ENCODE measurements at places on chromosomes 6 and 20.
A peak's percentile ranks its signal among the peaks of the same experiment; 100 is the strongest.

GRCh38 chr20:48995589-48995988, 50.5 kb upstream of the CSE1L start:
- DNase-seq, result no peak

DNA sequence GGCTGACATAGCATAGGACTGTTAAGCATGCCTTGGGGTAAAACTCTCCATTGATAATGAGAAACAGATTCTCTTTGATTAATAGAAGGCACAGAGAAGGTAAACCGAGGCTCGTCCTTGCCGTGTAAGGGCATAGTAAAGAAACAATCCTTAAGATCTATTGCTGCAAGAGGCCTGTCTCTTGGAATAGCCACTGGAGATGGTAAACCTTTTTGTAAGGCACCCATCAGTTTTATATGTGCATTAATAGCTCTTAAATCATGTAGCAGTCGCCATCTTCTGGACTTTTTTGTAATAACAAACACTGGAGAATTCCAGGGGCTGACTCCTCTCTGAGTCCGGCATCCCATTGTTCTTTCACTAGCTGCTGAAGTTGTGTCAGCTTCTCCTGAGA, 8.4 kb upstream of the ABHD12 start:
- DNase-seq, result no peak

DNA sequence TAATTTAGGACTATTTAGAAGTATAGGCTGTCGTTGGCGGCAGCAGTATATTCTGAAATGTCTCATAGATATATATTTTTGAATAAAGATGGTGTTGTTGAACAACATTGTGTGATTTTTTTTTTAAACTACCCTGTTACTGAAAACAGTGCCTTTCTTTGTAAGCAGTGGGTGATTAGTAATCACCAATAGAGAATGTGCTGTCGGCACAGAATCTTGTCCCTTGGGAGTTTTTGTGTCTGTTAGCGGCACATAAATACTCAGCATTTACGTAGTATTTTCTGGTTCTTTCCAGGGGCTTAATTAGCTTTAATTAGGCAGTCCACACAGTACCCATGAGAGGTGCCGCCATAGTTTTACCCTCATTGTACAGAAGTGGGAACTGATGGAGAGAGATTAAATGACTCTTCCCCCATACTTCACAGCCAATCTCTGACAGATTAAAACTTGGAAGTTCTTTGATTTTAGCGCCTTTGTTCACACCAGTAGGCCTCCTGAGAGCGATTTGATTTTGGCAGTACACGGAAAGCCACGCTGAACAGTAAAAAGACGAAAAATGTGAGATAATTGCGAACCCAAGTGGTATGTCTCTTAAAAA, 58.8 kb downstream of the RPRD1B start:
- DNase-seq, result no peak

- no peak for DNase-seq
Observed at GRCh38 chr6:14294270-14294951, 176.8 kb downstream of the CD83 start.

DNA sequence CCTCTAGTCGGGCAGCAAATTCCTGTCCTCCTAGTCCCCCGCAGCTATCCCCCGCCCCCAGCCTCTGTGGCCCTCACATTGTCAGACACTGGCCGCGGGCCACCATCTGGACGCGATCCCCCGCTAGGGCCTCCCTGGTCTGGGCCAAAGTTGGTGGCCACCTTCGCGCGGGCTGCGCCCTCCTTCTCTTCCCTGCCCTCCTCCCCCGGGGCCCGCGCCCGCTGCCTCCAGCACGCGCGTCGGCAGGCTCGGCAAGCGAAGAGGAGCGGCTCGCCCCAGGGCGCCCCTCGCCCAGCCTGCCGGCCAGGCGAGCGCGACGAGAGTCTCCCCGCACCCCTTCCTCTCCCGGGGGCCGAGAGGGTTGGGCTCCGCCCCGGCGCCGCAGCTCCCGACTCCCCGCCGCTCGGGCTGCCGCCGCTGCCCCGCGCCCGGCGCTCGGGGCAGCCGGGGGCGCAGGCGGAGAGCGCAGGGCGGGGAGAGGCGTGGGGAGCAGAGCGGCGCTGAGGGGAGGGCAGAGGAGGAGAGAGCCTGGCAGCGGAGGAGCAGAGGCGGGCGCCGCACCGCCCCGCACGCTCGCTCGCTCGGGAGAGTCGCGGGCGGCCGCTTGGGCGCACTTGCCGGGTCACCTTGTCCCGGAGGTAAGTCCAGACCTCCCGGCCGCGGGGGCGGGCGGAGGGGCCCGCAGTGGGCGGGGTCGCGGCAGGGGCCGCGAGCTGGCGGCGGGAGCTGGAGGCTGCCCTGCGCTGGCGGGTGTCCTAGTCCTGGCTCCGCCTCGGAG, at the start of gene SYNDIG1:
SYNDIG1 (plus strand) TSS at position 514 of the 778 bp plus-strand sequence. CDS start 73,469 bp downstream, outside the sequence.
- DNase-seq, result no peak

DNA sequence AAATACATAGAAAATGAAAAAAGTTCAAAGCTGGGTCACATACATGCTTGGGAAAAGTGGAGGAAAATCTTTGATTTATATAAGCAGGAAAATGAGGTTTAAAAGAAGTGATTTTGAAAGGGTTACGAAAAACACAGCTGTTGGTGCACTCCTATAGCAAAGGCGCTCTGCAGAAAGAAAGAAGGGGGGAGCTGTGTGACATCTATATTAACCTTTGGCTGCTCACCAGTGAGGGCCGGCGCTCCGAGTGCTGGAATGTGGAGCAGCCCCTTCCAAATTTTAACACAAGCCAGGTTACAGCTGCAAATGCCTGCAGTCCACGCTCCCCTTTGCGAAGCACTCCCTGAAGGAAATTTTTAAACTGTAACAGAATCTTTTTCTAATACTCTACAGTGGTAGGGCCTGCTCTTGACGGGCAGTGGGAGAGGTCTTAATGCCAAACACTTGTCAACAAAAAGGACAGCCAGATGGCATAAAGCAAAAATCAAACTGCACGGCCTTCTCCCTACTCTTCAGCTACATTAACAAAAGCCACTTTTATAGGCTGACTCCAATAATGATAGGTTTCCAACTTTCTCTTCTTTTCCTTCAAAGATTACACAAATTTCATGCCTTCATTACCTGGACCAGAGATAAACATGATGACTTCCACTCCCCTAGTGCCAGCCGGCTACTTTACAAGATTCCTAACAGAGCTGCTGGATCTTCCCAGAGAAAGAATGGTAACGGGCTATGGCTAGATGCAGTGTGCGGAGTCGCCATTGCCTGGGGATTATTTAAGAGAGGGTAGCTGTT, 4.8 kb downstream of the BMP7 start:
- DNase-seq, result no peak

- no peak for DNase-seq
Observed at GRCh38 chr20:60123096-60123495, 164.9 kb downstream of the CDH26 start.

- DNase-seq, result no peak
Observed at GRCh38 chr6:49730251-49730650, 13.9 kb downstream of the CRISP3 start.

DNA sequence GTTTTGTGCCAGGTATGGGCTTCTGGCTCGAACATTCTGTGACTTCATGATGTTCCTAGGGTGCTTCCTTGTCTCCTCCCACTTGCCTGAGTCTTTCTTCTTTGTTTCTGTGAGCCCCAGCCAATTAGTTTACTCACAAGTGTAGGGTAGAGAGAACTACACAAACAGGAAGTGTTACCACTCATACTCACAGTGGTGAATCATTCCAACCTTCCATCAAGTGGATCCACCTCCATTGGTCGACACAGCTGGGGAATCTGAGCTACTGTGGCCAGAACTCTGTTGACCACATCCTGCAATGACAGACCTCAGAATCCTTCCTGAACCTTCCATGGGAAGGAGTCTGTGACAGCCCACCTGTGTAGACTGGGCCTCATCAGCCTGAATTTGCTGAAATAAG, 76.8 kb downstream of the UNC5CL start:
- no peak for DNase-seq

GRCh38 chr20:44495257-44495656, 19.6 kb downstream of the TTPAL start:
- no peak for DNase-seq

- no peak for DNase-seq
Observed at GRCh38 chr20:1420066-1420465, 27.2 kb upstream of the FKBP1A start.

GRCh38 chr20:63100926-63101699, 94.3 kb upstream of the BHLHE23 start:
- DNase-seq, result no peak

GRCh38 chr20:48740712-48741111, 87.1 kb downstream of the PREX1 start:
- no peak for DNase-seq

- DNase-seq, result no peak
Observed at GRCh38 chr6:14626556-14626955, 509.0 kb downstream of the CD83 start.

GRCh38 chr20:35171753-35172433, at the start of gene PROCR:
TSS of gene PROCR (plus strand) at chr20:35172072. CDS start at chr20:35172155, 83 bp downstream.
- DNase-seq, result peak; percentile 65

DNA sequence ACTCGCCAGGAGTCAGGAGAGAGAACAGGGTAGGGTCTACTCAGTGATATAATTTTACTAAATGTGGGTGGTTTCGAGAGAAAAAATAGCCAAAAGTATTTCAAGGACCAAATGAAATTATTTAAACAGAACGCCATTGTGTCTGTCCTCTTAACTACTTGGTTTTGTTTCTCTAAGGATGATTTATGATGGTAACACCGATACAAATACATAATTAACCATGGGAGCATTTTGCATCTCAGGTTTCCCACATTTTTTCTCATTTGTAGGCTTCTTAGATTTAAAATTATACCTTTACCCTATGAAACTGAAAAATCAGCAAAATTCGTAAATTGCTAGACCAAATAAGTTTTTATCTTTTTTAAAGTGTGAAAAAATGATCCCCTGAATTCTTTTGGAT, 188.2 kb downstream of the ZFP64 start:
- DNase-seq, result no peak

- DNase-seq, result no peak
Observed at GRCh38 chr6:84687431-84687830, 77.0 kb downstream of the TBX18 start.

- no peak for DNase-seq
Observed at GRCh38 chr6:894274-894673, 201.3 kb upstream of the EXOC2 start.

DNA sequence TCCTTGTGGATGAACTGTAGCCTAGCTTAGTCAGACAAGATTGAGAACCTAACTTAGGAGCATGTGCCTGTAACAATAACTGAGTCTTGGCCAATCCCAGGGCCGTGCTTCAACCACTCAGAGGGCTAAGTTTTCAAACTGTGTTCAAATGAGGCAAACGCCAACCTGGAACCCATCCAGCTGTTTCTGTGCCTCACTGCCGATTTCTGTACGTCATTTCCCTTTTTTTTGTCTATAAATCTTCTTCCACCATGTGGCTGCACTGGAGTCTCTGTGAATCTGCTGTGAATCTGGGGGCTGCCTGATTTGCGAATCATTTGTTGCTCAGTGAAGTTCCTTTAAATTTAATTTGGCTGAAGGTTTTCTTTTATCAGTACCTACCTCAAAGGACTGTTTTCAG, 115.0 kb upstream of the CHD6 start:
- DNase-seq, result no peak

- DNase-seq, result no peak
Observed at GRCh38 chr6:125571207-125571755, 178.2 kb upstream of the HEY2 start.

GRCh38 chr20:50611128-50611810, 80.1 kb downstream of the RIPOR3 start:
- no peak for DNase-seq

GRCh38 chr6:36688063-36688738, 9.4 kb upstream of the RAB44 start:
- DNase-seq, result no peak

GRCh38 chr6:29763491-29764289, 40.5 kb downstream of the HLA-F start:
- DNase-seq, result no peak

GRCh38 chr6:147567141-147567805, 58.8 kb downstream of the SAMD5 start:
- DNase-seq, result no peak

DNA sequence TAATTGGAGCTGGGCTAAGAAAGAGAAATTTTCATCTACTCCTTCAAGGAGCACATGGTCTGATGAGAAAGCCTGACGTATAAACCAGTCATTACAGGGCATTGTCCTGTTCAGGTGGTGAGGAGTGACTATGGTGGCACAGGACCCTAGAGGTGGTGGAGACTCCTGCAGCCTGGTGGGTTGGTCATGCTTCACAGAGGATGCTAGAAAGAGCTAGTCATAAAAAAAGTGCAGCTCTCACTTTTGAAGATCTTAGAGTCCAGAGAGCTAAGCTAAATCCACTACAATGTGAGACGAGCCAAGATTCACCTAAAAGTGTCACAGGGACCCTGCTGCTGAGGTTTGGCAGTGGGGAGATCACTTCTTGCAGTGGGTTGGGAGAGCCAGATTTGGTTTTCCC, 9.8 kb upstream of the ZNF831 start:
- no peak for DNase-seq

- DNase-seq, result no peak
Observed at GRCh38 chr6:34671367-34671766, 25.2 kb downstream of the ILRUN start.

GRCh38 chr6:53112871-53113270, 35.8 kb downstream of the GCM1 start:
- peak; percentile 99 for DNase-seq

GRCh38 chr6:13615792-13616120, 621 bp downstream of the NOL7 start:
- DNase-seq, result no peak

DNA sequence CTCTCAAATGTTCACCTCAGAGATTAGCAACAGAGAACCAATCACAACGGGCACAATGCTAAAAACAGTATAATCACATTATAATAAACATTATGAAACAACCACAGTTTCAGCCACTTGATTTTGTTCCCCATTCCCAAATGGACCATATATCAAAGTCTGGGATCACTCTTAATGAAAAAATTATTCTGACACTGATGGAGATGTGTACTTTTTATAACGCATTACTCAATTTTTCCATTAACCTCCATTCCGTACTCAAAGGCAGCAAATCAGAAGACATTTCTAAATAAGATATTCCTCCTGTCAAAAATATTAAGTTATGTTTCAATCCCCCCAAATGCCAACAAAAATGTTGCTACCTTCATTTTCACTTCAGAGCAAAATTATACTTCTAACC, 2.8 kb downstream of the CPNE1 start:
- no peak for DNase-seq

DNA sequence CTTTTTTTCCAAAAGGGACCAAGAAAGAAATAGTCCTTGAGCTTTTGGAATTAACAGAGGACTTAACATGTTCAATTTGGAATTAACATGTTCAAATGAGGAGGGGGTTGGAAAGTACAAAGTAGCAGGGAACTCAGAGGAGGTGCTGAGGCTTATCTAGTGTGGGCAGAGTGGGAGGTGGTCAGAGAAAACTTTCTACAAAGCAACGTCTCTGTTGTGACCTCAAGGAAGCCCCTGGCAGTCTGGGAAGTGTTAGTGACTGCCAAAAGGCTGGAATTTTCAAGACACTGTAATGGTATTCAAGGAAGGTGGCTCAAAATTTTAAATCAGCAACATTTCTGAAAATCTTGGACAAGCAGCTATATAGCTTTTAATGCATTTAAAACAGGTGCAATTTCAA, 7.3 kb downstream of the ECI2 start:
- no peak for DNase-seq
